ENCODE measurements at places on chromosomes 16 and 17. TPM values are rescaled to one million over a fixed set of nuclear protein-coding genes. Genes with fewer than 3 reads are reported as not detected.

GRCh38 chr16:19765860-19766553 lies 47.9 kb downstream of the IQCK start:
- no peak for DNase-seq

- DNase-seq, result no peak
Observed at GRCh38 chr17:42514279-42514678, 21.8 kb upstream of the NAGLU start.

DNA sequence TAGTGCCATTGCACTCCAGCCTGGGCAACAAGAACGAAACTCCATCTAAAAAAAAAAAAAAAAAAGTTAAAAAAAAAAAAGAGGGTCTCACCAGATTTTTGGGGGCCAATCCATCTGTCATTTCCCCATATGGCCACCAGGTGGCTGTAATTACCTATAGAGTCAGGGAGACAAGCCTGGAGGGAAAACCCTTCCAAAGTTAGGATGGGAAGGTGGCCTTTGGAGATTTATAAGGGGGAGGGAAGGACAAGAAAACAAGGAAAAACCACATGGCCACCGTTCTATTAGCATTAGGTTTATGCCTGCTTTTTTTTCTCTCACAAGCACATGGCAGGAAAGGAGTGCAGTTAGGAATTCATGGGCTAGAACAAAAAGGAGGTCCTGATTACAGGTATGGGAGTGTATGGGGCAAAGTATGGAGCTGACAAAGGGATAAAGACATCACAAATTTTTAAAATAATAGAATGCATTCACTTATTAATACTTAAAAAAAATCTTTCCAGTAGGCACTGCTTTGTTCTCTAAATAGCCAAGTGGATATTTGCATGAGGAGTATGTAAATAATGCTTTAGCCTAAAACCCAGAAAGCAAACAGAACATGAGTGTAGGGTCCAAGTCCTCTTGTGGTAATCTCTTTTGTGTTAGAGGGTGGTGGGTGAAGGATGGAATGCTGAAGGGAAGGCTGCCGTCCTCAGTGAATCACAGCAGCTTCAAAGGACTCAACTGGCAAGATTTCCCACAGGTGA lies 5.1 kb downstream of the CYB5D1 start:
- DNase-seq, result no peak

GRCh38 chr17:17078832-17079231 lies 36.6 kb downstream of the MPRIP start:
- no peak for DNase-seq

DNA sequence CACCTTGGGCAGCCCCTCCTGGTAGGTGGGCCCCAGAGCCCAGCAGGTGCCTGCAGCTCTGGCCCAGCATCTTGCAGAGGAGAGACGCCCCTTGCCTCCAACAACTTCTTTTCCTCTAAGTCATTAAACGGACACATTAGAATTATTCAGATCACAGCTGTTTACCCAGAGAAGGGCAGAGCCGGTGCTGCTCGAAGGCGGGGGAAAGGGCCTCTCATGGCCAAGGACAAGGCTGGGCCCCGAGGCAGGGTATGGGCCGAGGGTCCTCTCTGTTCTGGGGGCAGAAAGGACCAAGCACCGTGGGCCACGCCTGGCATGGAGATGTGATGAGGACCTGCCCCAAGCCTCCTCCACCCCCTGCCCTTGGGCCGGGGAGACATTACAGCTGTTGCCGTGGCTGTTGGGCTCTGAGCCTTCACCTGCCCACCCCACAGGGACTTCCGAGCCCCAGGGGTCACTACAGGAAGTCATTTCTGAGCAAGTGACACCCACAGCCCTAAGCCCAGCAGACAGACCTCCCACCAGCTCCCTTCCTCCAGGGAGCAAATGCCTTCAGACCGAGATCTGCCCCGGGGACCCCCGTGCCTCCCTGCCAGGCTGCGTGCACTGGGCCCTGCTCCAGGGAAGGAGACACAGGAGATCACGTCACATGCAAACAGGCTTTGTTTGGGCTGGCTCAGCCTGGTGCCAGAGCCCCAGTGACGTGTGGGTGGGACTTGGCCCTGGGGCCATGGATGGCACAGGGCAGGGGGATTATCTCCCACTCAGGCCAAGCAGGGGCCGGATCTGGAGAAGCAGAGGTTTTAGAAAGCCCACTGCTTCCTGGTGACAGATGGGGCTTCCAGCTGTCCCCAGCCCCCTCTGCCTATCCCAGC lies 699 bp upstream of the PVALEF start:
- no peak for DNase-seq

DNA sequence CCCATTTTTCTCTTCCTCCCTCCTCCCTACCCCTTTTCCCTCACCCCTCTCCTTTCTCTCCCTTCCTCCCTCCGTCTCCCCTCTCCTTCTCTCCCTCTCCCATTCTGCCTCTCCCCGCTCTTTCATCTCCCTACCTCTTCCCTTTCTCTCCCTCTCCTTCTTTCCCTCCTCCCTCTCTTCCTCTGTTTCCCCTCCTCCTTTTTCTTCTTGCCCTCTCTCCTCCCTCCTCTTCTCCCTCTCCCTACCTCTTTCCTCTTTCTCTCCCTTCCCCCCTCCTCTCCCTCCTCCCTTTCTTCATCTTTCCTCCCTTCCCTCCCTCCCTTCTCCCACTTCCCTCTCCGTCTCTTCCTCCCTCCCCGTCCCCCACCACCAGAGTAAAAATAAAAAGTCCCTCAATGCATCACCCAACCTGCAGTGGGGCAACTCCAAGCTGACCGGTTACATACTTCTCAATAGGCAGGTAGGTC lies 10.4 kb downstream of the CHD9NB start:
- no peak for DNase-seq

- no peak for DNase-seq
Observed at GRCh38 chr16:73057291-73058210, 9.6 kb upstream of the ZFHX3 start.

DNA sequence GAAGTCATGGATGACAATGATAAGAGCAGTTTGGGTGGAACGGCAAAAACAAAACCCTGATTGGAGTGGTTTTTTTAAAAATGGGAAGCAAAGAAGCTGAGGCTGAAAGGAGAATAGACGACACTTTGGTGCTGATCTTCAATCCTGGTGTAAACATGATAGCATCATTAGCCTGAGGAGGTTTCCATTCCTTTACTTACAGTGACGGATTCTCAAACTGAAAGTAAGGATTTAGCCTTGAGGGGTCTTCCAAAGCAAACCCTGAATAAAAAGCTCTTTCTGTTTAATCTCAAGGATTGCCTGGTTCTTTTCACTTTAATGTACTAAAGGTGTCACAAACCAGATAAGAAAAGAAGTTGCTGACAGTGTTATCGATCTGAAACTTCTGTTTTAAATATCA lies 69.3 kb downstream of the KCNJ2 start:
- no peak for DNase-seq

- DNase-seq, result no peak
Observed at GRCh38 chr16:53741546-53741945, 37.6 kb downstream of the FTO start.

GRCh38 chr16:84599521-84600202 lies 18.2 kb downstream of the COTL1 start:
- DNase-seq, result no peak

DNA sequence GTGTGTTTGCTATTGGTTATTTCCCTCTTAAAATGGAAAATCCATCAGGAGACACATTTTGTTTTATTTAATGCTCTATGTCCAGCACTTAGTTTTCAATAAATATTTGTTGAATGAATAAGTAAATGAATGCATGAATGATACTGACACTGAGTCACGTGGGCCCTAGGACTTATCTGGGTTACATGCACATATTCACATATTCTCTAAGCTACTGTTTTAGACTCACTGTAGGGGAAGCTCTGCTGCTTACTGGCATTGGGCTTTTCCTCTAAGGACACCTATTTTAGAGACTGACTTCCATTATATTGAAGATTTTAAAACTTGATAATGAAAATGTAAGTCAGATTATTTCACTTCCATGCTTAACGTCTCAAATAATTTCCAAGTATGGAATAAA lies 327.2 kb downstream of the UTP18 start:
- DNase-seq, result no peak

Gene OTOA
- 0.17 TPM for total RNA-seq

Gene GNG13
- not detected for total RNA-seq

Gene RNF166
- total RNA-seq, result 20.1 TPM

Gene TLCD1
- total RNA-seq, result 18.6 TPM

Gene TBC1D3
- not detected for total RNA-seq

Data from type B pancreatic cell (in vitro differentiated cells).